ENCODE measurements at places on chromosomes 12 and 14.

- DNase-seq: peak; percentile 5
Observed at GRCh38 chr12:106297681-106298080, 4.9 kb upstream of the TCP11L2 start.

DNA sequence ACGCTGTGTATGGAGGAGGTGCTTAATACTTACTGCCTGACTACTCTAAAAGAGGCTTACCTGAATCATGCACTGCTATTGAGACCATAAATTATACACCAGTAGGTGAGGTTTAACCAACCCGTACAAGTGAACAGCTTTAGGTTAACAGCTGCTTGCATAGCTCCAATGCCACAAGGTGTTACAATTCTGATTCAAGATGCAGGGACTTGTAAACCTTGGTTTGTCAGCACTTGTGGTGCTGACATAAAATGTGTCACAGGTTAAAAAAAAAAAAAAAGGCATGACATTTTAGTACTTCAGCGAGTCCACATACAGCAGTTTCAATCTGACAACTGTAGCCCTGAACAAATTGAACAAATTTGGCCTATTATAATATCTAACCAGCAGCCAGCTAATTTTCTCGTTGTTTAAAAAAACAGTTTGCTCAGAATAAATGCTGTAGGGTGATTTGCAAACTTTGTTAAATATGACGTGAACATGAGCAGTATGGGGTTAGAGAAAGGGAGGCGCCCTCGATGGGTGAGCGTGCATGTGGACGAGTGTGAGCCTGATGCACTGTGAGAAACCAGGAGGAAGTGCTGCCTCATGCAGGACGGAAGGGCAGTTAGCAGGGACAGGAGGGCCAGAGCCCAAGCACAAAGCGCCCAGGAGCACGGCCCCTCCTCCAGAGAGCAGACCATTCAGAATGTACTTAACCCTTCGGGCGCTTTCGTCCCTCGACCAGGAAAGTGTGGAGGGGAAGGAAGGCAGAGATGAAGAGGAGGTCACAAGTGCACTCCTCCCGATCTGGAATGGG, 44.7 kb downstream of the TCHP start:
- DNase-seq: no peak

GRCh38 chr14:24182110-24182882, 6.3 kb downstream of the IPO4 start:
- DNase-seq: no peak

DNA sequence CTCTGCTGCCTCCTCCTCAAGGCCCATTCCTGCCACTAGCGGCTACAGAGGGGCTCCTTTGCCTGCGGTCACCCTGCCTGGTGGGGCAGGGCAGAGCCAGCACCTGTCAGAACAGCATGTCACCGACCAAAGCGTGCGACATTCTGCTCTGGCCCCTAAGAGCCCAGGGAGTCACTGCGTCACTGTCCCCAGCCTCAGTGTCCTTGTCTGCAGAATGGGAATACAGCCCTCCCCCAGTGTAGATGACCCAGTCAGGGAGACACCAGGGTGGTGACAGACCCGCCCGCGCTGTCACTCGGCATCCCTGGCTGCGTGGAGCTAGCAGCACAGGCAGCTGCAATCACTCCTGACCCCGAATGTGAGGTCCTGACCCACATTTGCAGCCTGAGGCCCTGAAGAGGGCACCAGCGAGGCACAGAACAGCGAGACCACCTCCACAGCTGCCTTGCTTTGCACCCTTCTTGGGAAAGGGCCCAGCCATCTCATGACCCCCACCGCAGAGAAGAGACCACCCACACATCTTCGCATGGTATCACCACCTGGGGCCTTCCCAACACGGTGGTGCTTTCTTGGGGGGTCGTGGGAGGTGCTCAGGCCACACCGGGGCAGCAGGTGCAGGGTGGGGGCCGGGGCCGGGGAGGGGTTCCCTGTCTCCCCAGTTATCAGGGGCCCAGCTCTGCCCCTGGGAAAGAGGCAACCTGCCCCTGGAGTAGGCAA, 2.5 kb downstream of the AHNAK2 start:
- DNase-seq: no peak

All from NCI-H2081 (cell line).